ENCODE measurements at places on chromosomes 4 and X.

- no peak for DNase-seq
Measured at GRCh38 chrX:25207803-25208475, 192.2 kb upstream of the ARX start.

GRCh38 chrX:150454083-150454482 is 91.0 kb downstream of the MAMLD1 start:
- DNase-seq: no peak

- DNase-seq: no peak
Measured at GRCh38 chrX:31572360-31572759, 500.5 kb upstream of the FTHL17 start.

DNA sequence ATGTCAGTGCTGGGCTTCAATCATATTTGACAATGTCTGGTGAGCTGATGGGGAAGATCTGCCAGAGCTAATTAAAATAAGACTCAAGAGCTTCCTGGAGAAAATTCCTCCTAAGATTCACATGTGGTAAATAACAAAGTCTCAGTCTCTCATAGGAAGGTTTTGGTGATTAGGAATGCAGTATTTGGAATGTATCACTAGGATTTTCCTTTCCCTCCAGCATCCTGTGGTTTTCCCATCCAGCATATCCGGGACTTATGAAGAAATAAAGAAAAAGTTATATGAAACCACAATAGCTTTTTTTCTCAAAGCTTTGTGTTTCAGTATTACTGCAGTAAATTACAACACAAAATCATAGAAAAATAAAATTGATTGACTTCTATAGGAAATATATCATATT is 1597.1 kb downstream of the ADGRL3 start:
- DNase-seq: no peak
